ENCODE measurements at places on chromosomes 4 and X.

- no peak for DNase-seq
These were observed 178.4 kb downstream of the ANKRD50 start for GRCh38 chr4:124534131-124534530.

- no peak for DNase-seq
These were observed 225.3 kb upstream of the CXorf66 start for GRCh38 chrX:140190441-140191108.

DNA sequence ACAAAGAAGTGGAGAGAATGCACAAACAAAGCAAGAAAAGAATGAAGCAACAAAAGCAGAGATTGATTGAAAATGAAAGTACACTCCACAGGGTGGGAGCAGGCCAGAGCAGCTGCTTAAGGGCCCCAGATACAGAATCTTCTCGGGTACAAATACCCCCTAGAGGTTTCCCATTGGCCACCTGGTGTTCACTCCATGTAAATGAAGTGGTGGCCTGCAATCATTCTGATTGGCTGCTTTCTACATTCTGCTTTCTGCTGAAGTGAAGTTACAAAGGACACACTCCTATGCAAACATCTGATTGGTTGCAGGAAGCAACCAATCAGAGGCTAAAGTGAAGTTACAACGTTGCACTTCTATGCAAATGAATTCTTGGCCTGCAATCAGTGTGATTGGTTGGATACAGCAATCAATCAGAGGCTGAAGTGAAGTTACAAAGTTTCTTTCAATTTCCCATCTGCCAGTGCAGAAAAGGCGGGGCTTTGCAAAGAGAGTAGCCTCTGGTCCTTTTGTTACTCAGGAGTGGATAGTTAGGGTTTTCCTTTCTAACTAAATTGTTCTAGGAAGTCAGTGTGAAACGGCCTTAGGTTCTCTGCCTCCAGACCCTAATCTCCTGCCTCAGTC is 19.0 kb upstream of the GPC4 start:
- DNase-seq, result no peak

DNA sequence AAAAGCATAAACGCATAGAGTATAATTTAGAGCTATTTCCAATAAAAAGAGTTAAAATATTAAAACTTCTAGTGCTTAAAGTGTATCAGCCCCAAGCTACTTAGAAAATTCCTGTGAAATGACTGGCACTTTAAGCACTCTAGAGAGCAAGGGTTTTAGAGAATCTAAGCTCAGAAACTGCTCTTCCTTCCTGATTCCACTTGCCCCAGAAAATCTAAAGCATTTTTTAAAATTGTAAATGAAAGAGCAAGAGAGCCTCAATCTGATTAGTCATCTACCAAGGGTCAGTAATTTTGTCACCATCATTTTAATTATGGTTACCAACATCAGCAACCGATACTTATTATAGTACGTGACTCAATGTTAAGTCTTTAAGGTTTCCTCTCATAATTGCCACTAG is 25.0 kb downstream of the CTPS2 start:
- DNase-seq, result no peak

GRCh38 chrX:66009231-66009845 is 30.5 kb downstream of the VSIG4 start:
- DNase-seq, result no peak

- DNase-seq, result no peak
These were observed 26.4 kb upstream of the TMPRSS11B start for GRCh38 chr4:68271851-68272357.

DNA sequence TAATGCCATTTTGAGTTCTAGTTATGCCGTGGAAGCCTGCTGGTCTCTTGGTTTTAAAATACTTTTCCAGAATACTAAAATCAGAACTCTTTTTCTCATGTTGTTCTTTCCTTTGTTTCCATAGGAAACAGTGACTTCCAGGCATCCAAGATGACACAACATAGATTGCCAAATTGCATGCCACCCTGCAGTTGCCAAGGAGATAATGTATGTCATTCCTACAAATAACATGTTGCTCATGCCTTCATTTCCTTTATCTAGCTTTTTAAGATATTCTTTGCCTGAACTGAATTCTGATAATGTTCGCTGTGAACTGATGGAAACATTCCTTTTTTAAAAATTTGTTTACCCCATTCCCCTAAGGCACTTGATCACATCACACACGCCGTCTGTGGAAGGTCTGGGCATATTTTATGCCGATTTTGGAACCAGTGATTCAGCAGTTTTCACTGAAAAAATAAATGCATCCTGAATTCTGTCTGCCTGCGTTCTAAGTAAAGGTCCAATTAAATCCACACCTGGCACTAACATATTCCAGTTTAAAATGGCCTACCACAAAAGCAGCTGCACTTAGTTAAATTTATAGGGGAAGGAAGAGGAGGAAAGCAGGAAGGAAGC is 38.0 kb upstream of the COX7B2 start:
- DNase-seq, result no peak

GRCh38 chrX:130916636-130917422 is 13.8 kb upstream of the ENOX2 start:
- no peak for DNase-seq

- no peak for DNase-seq
These were observed 68.3 kb downstream of the MANBA start for GRCh38 chr4:102692474-102692873.

Measured in NCI-H187 treated with DMSO at 0.1 percent for 48 hours (cell line).